ENCODE measurements at places on chromosomes 7 and 10.

DNA sequence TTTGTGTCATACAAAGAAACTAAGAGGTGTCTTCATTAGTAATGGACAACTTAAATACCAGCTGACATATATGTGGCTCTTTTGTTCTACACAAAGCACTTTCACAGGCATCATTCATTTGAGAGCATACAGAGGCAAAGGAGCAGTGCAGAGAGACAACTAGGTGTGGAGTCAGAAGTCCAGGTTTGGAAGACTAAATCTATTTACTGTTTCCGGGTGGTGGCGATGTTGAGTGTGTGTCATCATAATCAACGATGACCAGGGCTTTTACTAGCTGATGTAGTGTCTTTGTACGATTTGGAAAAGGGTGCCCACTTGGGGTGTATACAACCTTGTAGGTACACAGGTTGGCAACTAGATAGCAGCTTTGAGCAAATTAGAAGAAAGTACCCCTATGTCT lies 195.5 kb upstream of the CCDC6 start:
- DNase-seq: no peak

DNA sequence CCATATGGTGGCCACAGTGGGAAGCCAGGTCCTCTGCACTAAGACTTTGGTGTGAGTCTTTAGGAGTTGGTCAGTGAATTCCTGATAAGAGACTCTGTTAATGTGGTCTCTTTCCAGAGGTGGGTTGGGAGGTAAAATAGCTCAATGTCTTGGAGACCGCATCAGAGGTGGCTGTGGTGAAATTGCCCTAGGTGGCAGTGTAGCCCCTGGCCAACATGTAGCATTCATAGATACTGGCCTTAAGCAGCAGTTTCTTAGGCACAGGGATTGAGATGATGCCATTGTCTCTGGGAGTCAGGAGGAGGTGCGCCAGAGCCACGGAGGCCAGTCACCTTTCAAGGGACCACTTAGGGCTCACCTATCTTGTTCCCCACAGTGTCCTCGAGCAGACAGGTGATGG lies 202.8 kb downstream of the CREB5 start:
- no peak for DNase-seq

GRCh38 chr7:107593025-107593410 lies 13.0 kb downstream of the BCAP29 start:
- DNase-seq: no peak

DNA sequence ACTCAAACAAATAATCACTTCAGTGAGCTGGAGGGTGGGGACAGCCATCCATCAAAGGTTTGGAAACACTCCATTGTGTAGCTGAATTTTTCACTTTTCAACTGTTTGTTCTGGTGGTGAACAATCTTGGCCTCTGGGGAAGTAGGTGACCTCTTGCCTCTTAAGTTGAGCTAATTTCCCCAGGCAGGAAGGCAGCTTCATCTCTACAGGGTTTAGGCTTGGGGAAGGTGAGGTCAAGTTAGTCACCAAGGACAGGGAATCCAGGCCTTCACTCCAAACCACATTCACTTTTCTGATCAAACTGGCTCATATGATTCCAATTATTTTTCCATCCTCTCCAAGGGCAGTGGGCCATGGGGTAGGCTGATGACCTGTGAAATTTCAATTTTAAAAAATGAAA lies 138.3 kb upstream of the HABP2 start:
- no peak for DNase-seq

GRCh38 chr7:128027485-128027980 lies 3.7 kb downstream of the LRRC4 start:
- DNase-seq: no peak
